Sciatic nerve (tissue), 2 donors: ENCODE measurements at places on chromosomes 5 and 9.

GRCh38 chr5:97097326-97098230 lies 44.8 kb downstream of the LIX1 start:
- no peak for DNase-seq

GRCh38 chr5:96226941-96227552 lies 206.0 kb downstream of the PCSK1 start:
- DNase-seq, result peak; percentile 61

DNA sequence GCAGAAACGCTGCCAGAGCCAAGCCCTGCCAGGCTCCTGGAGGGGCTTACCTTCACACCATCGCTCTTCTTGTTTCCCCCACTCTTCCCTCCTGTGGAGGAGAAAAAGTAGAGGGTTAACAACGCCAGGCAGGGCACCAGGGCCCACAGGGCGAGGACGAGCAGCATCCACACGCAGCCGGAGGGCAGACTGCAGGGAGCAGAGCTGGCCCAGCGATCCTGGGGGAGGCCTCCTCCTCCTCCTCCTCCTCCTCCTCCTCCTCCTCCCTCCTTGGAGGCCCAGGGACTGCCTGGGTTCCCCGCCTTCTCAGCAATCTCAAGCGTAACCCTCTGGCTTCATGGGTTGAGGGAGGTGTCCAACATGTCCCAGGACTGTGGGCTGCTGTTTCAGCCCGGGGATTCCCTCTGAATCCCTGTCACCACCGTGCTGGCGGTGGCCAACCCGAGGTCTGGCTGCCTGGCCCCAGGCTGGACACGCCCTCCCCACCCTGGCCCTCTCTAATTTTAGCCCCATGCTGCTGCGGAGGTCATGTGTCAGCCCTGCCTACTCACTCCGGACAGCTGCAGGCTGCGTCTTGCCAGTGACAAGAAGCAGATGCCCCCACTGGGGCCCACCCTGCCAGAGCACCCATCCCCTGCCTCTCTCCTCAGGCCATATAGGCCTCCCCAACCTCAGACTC lies 44.3 kb downstream of the CAMK2A start:
- DNase-seq, result no peak

DNA sequence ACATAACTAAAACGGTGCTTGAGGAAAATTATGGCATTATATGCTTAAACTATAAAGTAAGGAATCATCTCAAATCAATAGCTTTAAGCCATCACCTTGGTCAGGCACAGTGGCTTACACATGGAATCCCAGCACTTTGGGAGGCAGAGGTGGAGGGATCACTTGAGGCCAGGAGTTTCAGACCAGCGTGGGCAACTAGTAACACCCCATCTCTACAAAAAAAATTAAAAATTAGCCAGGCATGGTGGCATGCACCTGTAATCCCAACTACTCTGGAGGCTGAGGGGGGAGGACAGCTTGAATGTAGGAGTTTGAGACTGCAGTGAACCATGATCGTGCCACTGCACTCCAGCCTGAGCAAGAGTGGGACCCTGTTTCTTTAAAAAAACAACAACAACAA lies 22.6 kb downstream of the ACTL7A start:
- DNase-seq, result no peak

GRCh38 chr5:102542057-102542456 lies 43.3 kb upstream of the SLCO6A1 start:
- no peak for DNase-seq

- DNase-seq, result no peak
Observed at GRCh38 chr9:108835831-108836230, 20.0 kb downstream of the ACTL7B start.

DNA sequence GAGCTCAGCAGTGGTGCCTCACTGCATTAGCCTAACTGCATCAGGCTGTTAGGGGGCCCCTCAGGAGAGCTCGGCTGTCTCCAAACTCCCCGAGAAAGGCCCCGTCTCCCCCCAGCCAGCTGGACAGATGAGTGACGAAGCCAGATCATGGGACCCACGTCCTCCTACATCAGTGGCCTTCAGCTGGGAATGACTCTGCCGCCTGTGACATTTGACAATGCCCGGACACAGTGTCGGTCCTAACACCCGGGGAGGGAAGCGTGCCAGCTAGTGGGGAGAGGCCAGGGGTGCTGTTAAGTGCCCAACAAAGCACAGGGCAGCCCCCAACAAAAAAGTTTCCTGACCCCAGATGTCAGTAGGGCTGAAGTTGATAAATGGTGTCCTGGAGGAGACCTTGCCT lies 375.2 kb upstream of the IRX2 start:
- DNase-seq, result no peak

DNA sequence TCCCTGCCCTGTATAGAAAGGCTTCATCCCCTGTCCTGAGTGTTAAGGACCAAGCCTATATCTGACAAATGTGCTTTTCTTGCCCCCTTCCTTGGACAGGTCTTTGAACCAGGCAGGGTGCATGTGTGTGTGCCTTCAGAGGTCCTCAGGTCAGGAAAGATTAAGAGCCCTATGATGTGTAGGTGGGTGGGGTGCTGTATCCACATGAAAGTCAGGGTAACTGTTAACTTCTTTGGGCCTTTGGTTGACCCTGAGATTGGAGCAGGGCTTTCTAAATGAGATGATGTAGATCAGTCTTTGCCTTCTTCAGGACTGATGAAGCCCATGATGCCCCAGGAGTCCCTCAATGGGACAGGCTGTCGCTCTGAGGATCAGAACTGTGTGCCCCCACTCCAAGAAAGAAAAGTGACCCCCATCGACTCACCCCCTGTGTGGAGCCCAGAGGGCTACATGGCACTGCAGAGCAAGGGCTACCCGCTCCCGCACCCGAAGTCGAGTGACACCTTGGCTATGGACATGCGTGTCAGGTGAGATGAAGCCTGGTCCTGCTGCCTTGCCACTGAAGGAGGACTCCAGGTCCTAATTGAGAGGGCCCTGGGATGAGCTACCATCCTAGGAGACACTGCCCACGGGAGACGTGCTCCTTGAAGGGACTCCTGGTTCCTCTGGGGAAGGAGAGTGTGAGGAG lies 29.4 kb upstream of the POMT1 start:
- no peak for DNase-seq

DNA sequence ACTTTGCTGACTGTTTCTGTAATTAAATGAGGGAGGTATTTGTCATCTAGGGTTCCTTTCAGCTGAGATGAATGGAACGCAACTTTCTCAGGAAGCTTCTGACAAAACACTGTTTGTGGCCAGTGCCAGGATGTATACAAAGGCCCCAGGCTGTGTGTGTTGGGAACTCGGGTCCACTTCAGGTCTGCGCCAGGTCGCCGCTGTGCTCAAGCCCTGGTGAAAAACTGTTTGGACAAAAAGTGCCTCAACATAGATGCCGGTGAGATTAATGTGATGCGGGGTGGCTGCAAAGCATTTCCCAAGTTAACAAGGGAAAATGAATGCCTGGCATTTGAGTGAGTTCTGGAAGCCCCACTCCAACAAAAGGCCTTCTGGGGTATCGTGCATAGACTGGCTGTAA lies 156.4 kb downstream of the GABBR2 start:
- DNase-seq, result no peak

DNA sequence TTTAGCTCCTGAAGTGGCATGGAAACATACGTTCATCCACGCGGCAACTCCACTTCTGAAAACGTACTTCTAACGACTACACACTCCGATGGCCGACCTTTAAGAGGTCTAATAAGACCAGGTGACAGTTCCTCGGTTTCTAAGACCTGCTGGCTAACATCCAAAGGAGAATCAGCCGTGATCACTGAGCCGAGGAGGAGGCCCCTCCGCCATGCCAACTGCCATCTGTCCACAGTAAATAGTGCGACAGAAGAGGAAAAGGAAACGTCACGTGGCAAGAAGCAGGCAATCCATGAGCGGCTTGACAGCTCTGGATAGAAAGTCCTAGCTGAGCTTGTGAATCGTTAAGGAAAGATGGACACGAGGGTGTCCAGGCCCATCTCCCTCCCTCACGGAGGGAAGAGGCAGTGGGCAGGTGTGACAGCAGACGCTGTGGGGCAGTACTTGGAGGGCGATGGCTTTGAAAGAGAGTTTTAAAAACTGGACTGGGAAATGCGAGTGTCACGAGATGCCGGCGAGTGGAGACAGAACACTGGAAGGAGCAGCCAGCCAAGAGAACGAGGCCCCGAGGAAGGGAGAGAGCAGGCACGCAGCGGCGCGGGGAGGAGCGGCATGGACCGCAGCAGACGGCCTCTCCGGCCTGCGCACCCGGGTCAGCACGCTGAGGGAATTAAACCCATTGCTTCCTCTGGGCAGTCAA lies 66.7 kb upstream of the TBC1D9B start:
- no peak for DNase-seq

DNA sequence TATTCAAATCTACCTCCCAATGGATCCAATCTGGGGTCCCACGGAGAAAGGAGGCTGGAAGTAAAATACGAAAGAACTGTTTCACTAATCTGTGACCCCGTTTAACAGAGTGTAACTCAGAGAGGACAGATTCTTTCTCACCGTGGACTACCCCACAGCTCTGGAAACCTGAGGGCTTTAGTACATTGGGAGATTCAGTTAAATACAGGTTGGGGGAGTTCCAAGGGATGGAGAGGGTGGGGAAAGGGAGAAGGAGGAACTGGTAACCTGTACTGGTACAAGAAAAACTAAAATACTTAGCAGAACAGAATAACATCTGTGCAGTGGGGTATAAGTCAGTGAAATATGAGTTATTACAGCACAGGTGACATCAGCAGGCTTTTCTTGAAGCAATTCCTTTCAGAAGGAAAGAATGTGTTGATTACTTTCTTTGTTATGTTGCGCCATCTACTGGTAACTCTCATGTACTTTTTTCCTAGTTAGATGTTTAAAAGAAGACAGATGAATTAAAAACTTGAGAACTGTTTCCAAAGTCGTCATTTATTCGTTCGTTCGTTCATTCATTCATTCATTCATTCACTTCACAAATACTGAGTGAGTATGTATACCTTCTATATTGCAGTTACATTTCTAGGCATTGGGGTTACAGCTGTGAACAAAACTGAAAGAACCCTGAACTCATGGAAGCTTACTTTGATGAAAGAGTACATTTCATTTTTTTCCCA lies 30.0 kb upstream of the STOM start:
- DNase-seq, result no peak

DNA sequence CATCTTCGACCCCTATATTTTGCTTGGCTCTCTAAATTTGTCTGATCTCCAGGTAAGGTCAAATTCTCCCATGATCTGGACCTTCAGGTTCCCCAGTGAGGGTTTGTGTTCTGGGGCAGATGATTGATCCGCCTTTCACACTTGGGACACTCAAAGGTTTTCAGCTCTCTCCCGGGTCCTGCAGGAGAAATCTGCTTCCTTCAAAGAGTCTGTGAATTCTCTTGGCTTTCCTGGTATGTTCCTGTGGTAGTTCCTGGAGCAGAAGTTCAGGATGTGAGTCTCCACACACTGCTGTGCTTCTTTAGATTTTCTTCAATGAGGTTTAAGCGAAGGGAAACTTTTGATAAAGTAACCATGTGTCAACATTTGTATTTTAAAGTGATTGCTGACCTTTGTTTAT lies 318.0 kb downstream of the TAF11L14 start:
- DNase-seq, result no peak

- DNase-seq, result no peak
Observed at GRCh38 chr5:157295247-157295646, 29.3 kb downstream of the CYFIP2 start.

DNA sequence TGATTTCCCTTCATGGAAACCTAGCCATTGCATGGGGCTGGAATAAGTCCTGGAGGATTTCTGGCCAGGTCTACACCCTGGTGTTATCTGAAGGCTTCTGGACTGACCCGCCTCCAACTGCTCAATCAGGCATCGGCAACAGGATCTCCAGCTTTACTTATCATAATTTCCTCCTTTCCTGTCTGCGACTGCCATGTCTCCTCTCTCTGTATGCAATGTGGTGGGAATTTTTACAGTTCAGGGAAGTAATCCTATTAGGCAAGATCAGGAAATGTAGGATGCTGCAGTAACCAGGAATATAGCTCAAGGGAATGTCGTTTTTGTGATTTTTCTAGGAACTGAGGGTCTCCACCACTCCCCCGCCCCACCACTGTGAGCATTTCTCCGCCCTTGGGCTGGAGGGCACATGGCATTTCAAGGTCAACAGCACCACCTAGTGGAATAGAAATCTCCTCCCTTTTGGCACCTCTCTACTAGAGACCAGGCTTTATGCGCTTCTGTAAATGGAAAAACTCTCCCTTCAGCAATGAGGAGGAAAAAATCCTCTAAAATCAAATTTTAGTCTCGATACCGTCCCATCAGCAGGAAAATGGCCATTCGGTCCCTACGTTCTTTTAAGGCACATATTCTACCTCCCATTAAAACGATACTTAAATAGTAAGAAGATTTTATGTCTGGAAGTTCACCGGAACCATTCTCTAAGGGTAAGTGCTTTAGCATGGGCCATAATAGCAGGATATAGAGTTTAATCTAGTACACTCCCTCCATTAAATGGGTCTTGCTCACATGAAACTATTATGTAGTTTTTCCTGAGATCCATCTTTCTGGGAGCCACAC lies 93.0 kb downstream of the YTHDC2 start:
- no peak for DNase-seq

- DNase-seq, result no peak
Observed at GRCh38 chr5:67887748-67888161, 327.8 kb upstream of the PIK3R1 start.

- DNase-seq, result no peak
Observed at GRCh38 chr5:79399046-79399445, 114.9 kb downstream of the HOMER1 start.

GRCh38 chr5:32103521-32103920 lies 70.6 kb downstream of the GOLPH3 start:
- no peak for DNase-seq

DNA sequence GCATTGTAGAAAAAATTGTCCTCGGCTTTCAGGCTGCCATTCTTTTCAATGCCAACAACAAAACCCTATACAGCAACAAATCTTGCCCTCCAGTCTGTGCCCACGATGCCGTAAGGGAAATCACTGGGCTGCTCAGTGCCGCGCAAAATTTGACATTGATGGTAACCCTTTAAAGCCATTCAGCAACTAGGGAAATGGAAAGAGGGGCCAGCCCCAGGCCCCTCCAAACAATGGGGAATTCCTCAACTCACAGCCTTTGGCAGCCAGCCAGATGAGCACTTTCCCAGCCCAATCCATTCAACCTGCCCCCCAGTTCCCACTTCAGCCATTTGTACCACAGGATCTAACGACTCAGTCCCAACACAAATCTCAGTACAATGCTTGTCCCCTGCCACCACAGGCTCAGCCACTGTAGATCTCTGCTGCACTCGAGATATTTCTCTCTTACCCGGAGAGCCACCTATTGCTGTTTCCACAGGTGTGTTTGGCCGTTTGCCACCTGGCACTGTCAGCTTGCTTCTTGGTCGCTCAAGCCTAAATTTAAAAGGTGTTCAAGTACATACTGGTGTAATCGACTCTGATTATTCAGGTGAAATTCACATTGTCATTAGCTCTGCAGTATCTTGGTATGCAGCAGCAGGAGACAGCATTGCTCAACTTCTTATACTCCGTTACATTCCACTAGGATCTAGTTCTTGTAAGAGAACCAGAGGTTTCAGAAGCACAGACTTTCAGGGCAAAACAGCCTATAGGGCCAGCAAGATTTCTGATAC lies 103.3 kb downstream of the SYK start:
- no peak for DNase-seq

DNA sequence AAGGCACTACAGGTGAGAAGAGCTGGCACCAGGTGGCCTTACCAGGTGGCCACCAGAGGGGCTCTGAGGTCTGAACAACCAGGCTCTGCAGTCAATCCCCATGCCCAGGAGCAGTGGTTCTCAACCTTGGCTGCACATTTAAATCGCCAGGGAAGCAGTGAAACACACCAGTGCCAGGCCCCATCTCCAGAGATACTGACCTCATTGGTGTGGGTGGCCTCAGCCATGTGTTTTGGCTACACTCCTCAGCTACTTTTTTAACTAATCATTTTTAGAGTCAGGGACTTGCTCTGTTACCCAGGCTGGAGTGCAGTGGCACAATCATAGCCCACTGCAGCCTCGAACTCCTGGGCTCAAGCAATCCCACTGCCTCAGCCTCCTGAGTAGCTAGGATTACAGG lies 56.0 kb downstream of the GABBR2 start:
- no peak for DNase-seq
